ENCODE measurements at places on chromosomes 11 and 22.

- no peak overlapping the region for H3K27ac ChIP-seq
- no peaks in the 10 kb centered on the region for H3K36me3 ChIP-seq
- H3K27me3 ChIP-seq: peaks cover 49% of the 10 kb centered on the region
Observed at GRCh38 chr11:101582989-101583250, 887 bp downstream of the TRPC6 start.

- H3K4me3 ChIP-seq: no peak overlapping the region
- peaks cover 26% of the 10 kb centered on the region for H3K36me3 ChIP-seq
- H3K4me1 ChIP-seq: peaks cover 13% of the 10 kb centered on the region
- H3K27me3 ChIP-seq: no peaks in the 10 kb centered on the region
- no peak for DNase-seq
- no peak overlapping the region for H3K27ac ChIP-seq
Observed at GRCh38 chr11:62850911-62851806, 11.8 kb upstream of the WDR74 start.

DNA sequence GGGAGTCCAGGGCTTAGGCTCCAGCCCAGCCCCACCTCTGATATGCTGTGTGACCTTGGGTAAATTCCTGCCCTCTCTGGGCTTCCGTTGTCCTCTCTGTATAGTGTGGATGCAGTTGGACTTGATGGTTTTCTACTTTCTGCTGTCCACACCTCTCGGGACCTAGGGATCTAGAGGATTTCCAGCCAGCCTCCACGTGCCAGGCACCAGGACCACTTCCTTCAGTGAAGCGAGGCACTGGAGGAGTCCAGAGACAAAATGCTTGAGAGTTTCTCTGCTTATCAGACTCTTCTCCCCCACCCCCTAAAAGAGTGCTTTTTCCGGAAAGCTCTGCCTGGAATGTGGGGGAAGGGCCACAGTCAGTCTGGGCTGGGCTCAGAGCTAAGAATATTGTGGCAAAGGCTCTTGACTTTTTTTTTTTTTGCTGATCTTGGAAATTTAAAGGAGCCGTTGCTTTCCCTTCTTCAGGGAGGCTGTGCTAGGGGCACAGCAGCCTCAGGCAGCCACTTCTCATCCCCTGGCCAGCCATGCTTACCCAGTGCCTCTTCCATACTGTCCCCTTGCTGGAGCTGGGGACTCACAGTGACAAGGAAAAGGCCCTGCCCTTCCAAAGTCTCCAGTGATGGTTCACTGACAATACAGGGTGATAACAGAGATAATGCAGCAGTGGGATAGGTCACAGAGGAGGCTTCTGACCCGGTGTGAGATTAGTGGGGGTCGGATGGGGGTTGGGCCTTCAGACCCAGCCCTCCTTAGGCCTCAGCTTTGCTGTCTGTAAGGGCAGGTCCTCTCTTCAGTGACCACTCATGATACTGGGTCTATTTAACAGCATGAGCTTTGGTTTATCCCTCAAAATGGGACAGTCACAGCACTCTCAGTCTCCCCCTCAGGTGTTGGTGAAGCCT lies 2.9 kb upstream of the SERPINH1 start:
- DNase-seq: peak; percentile 71
- H3K4me3 ChIP-seq: no peak overlapping the region
- no peaks in the 10 kb centered on the region for H3K27me3 ChIP-seq

DNA sequence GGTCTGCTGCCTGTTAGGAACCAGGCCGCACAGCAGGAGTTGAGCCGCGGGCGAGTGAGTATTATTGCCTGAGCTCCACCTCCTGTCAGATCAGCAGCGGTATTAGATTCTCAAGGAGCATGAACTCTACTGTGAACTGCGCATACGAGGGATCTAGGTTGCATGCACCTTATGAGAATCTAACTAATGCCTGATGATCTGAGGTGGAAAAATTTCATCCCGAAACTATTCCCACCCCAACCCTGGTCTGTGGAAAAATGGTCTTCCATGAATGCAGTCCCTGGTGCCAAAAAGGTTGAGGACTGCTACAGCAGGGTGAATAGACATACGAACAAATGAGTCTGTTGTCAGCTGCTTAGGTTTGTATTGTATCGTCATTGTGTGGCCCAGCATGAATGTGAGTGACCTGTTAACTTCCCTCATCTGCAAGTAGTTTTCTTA lies 29.8 kb downstream of the RNF141 start:
- no peak for DNase-seq
- no peak overlapping the region for H3K27ac ChIP-seq
- H3K4me1 ChIP-seq: no peaks in the 10 kb centered on the region
- H3K4me3 ChIP-seq: no peak overlapping the region

DNA sequence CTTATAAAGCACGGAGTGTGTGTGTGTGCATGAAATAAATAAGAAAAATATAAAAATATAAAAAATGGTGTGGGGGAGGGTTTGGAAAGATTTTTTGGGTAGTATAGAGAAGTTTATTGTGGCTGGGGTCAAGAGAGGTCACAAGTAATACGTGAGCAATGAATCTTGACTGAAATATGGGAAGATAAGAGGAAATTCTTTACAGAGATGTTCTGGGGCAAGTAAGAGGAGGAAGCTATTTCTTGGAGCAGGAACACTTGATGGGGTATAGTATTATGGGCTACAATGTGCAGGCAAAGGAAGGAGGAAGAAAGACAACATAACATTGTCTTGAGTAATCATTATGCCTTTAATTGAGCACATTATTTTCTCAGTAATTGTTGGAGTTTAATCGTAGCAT lies 2.1 kb downstream of the HBD start:
- H3K27me3 ChIP-seq: no peaks in the 10 kb centered on the region
- H3K36me3 ChIP-seq: no peaks in the 10 kb centered on the region
- no peaks in the 10 kb centered on the region for H3K4me1 ChIP-seq
- no peak for DNase-seq
- H3K4me3 ChIP-seq: no peak overlapping the region

DNA sequence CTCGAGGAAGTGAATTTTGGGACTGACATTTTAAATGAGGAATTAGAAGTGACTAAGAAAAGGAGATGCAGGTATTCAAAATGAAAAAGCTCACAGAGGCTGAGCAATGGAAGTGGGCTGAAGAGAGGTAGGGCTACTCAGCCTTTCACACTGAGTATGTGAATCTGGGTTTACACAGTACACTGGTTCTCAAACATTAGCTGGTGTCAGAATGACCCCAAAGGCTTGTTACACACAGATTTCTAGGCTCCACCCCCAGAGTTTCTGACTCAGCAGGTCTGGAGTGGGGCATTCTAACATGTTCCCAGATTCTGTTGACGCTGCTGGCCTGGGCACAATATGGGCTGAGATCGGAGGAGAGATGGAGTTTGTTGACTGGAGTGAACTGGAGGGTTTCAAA lies 32.8 kb downstream of the CADM1 start:
- no peaks in the 10 kb centered on the region for H3K36me3 ChIP-seq
- no peak overlapping the region for H3K27ac ChIP-seq
- DNase-seq: no peak
- no peaks in the 10 kb centered on the region for H3K27me3 ChIP-seq
- no peaks in the 10 kb centered on the region for H3K4me1 ChIP-seq

GRCh38 chr22:45421349-45422055 lies 8.0 kb downstream of the RIBC2 start:
- no peak overlapping the region for H3K4me3 ChIP-seq
- no peak for DNase-seq
- no peaks in the 10 kb centered on the region for H3K27me3 ChIP-seq
- H3K36me3 ChIP-seq: peaks cover 3% of the 10 kb centered on the region
- H3K4me1 ChIP-seq: no peaks in the 10 kb centered on the region
- H3K27ac ChIP-seq: no peak overlapping the region

GRCh38 chr22:50292643-50293440 lies 14.6 kb downstream of the PLXNB2 start:
- no peaks in the 10 kb centered on the region for H3K27me3 ChIP-seq
- H3K27ac ChIP-seq: peak overlapping the region; percentile 56
- no peak for DNase-seq
- H3K4me3 ChIP-seq: peak overlapping the region; percentile 6
- peaks cover 45% of the 10 kb centered on the region for H3K36me3 ChIP-seq
- peaks cover 30% of the 10 kb centered on the region for H3K4me1 ChIP-seq

DNA sequence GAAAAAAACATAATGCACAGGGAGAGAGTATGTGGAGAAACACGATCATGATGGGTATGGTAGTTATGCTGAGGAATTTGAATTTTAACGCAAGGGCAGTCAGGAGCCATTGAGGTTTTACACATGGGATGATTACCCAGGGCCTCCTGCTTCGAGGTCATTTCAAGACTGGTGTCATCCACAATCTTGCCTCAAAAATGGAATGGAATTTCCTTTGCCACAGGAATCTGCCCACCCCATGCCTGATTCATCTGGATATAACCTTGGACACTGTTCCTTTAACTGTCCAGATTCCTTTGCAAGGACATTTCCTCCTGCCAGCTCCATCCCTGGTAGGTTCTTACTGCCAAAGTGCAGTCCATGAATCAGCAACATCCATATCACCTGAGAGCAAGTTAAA lies 655.9 kb upstream of the TENM4 start:
- H3K27ac ChIP-seq: no peak overlapping the region
- H3K4me3 ChIP-seq: no peak overlapping the region
- peaks cover 3% of the 10 kb centered on the region for H3K27me3 ChIP-seq
- no peaks in the 10 kb centered on the region for H3K36me3 ChIP-seq

DNA sequence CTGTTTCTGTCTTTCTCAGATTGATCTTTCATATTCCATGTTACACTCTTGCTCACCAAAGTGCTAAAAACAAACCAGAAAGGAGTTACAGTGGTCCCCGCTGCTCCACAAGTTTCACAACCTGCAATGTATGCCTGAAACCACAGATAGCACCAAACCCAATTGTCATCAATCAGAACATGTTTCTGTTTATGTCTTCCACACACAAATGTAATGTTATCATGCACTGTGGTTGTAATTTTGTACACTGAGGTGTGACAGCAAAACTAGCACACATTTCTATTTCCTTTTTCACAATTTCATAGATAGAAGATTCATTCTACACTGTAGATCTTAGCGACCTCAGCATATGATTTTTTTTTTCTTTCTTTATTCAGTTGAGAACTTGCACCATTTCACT lies 1045.9 kb upstream of the RAG2 start:
- no peak for DNase-seq
- no peaks in the 10 kb centered on the region for H3K36me3 ChIP-seq
- H3K4me3 ChIP-seq: no peak overlapping the region
- peaks cover 7% of the 10 kb centered on the region for H3K4me1 ChIP-seq
- H3K27ac ChIP-seq: no peak overlapping the region
- no peaks in the 10 kb centered on the region for H3K27me3 ChIP-seq

GRCh38 chr11:119816660-119817059 lies 87.7 kb upstream of the NECTIN1 start:
- no peak for DNase-seq
- no peak overlapping the region for H3K4me3 ChIP-seq
- H3K27me3 ChIP-seq: no peaks in the 10 kb centered on the region
- no peaks in the 10 kb centered on the region for H3K36me3 ChIP-seq

DNA sequence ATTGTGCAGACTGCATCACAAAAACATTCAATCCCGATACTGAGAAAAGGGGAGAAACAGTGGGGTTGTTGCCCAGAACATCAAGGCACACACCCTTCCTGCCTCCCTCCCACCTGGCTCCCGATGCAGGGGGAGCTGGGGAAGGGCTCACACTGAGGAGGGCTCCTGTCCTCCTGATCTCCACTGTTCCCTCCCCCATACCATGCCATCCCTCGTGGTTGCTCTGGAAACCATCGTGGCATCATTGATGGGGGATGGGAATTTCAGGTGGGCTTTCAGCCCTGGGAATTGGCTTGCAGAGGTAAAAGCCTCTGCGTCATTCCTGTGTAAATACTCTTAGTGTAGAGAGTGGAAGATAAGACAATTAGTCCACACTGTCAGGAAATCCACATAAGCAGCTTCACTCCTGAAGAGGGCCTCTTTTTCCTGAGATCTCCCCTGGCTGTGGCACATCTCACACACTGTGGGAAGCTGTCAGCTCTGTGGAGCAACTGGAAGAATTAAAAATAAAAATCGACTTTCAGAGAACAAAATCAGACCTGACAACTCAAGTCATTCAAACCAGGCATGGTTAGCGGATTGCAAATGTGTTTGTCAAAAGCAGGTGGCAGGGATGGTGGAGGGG lies 176.0 kb downstream of the CHST1 start:
- no peaks in the 10 kb centered on the region for H3K4me1 ChIP-seq
- no peak overlapping the region for H3K4me3 ChIP-seq
- no peak for DNase-seq
- no peaks in the 10 kb centered on the region for H3K36me3 ChIP-seq

- H3K4me3 ChIP-seq: no peak overlapping the region
- no peaks in the 10 kb centered on the region for H3K27me3 ChIP-seq
- H3K4me1 ChIP-seq: no peaks in the 10 kb centered on the region
- no peak for DNase-seq
Observed at GRCh38 chr11:47499614-47500013, 50.7 kb upstream of the RAPSN start.

DNA sequence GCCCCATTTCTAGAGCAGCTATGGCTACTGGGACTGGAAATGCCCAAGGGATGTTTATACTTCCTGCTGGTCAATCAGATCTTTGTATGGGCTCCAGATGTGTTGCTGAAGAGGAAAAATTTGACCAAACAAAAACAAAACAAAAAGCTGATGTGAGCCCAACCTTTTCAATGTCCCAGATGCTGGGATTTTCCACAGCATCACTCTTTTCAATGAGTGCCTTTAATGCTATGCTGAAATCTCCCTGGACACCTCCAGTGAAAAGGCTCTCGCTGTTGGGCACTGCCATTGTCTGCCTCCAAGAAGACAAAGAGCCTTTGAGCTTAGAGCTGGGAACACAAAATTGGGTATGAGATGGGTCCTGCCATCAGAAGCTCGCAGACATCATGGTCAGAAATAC lies 671.9 kb downstream of the NTM start:
- no peak overlapping the region for H3K27ac ChIP-seq
- no peaks in the 10 kb centered on the region for H3K4me1 ChIP-seq
- no peaks in the 10 kb centered on the region for H3K36me3 ChIP-seq
